GF-D8 (cell line): ENCODE measurements at places on chromosomes 1 and 21.

DNA sequence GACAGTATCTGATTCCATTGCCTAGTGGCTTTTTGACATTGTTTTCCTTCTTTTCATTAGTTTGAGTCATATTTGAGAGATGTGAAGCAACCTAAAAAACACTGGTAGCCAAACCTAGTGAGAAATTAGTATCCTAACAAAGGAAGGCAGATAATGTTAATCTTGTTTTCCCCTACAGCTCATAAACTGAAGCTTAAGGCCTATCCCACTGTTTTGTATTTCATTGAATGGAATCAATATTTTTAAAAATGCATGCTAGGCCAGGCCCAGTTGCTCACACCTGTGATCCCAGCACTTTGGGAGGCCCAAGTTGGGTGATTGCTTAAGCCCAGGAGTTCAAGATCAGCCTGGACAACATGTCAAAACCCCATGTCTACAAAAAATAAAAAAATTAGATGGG is 1.2 kb downstream of the CR1L start:
- DNase-seq, result no peak

DNA sequence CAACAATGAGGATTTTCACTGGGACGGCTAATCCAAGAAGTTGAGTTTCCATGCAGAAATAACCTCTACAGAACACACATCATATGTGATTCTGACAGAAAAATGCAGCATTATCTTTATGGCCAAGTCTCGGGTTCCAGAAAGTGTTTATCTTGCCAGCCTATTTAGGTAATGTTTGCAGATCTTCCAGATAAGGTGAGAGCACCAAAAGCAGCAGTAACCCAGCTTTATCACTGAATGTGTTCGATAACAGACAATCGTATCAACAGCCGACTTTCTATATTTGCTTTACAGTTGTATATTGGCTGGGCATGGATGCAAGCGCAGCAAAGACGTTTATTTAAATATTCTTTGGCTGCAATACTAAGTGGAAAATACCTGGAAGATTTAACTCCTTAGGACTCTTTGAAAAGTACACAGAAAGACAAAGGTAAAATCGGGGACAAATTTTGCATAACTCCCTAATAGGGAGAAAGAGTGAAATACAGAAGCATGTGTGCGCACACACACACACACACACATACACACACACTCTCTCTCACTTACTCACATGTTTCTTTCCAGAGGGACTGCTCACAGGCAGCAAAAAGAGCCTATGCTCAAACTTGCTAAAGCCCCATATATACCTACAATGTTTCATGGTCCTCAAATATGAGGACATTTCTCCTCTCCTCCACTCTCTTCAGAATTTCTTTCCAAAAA is 3.0 kb upstream of the CTSK start:
- no peak for DNase-seq

- no peak for DNase-seq
These were observed 4.8 kb downstream of the KCNA2 start for GRCh38 chr1:110601332-110601731.

DNA sequence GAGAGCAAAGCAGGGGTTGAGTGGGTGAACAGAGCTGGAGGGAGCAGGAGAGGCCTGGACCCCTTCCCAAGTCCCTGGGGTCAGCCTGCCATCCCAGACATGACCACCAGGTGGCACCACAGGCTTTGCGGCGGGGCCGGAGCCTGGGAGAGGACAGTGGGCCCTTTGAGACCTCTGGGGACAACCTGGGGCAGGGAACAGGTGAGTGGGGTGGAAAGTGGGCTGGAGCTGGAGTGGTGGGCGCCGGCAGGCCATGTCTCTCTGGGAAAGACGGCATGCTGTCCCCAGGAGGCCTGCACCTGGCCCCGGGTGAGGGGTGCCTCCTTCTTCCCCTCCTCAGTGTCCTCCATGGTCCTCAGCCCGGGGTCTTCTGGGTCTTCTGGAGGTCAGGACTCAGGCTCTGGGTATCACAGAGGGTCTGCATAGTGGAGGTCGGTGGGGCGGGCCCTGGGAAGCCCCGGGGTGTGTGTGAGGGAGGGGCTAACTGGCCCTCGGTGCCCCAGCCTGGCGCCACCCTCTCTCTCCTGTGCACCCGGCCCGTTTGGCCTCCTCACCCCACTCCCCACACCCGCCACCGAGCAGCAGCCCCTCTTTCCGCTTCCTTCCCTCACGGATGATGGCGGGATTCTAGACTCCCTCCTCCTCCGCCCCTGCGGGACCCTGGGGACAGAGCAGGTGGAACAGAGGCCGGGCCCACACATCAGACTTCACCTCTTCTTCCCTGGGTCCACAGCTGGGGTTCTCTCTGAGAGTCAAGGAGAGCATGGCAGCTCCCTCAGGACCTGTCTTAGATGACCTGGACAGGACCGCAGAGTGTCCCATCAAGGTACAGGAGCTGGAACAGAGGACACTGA is 28.5 kb upstream of the PKP1 start:
- DNase-seq, result no peak

DNA sequence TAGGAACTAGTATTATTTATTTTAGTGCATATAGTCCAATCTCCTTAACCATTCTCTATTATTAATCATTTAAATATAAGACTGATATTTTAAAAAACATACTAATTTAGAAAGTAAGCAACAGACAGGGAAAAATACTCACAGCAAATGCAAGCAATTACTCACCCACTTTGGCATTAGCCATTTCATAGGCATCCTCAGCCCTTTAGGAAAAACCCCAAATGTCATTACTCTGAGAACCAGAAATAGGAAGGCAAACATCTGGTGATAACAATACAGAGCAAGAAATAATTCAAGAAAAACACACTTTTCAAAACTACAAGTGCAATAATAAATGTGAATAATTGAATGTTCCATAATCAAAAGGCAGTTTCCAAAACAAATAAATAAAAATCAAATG is 545.1 kb downstream of the PLPP3 start:
- no peak for DNase-seq

DNA sequence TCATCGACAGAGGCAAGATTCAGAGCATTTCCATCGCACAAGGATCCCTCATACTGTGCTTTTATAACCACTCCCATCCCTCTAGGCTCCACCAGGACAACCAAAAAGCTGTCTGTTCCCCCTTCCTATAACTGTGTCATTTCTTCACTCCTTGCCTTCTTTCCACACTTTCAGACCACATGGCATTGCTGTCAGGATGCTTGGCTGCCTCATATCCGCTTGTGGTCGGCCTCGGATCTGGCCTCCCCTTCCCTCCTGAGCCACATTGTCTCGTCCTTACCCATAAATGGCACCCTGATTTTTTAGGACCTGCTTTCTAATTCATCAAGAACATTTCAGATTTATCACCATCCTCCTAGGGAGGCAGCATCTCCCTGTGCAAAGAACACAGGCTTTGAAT is 80.5 kb downstream of the HIVEP3 start:
- no peak for DNase-seq

- no peak for DNase-seq
These were observed 23.3 kb downstream of the IGFN1 start for GRCh38 chr1:201213926-201214325.

- DNase-seq, result no peak
These were observed 79.3 kb downstream of the DENND1B start for GRCh38 chr1:197695961-197696360.

DNA sequence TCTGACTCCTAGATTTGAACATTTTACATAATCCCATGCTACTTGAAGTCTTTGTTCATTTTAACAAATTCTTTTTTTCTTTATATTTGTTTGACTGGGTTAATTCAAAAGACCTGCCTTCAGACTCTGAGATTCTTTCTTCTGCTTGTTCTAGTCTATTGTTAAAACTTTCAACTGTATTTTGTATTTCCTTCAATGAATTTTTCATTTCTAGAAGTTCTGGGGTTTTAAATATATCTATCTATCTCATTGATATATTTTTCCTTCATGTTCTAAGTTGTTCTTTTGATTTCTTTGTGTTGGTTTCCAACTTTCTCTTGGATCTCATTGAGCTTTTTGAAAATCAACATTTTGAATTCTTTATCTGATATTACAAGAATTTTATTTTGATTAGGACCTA is 64.3 kb downstream of the HMCN1 start:
- no peak for DNase-seq

DNA sequence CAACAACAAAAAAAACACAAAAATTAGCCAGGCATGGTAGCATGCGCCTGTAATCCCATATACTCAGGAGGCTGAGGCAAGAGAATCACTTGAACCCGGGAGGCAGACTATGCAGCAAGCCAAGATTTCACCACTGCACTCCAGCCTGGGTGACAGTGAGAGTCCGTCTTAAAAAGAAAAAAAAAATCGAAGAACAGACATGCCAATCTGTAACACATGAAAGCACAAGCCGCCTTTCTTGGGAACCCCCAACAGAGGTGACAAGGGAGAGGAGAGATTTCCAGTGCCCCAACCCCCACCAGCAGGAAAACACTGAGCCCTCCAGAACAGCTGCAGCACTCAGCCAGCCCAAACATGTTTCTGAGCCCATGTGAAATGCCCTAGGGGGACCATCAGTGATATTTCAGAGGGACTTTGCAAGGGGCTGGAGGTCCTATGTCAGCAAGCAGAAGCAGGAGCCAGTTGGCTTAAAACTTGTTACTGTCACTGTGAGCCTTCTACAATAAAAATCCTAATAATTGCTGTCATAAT is 14.2 kb upstream of the EFNA1 start:
- DNase-seq, result no peak

GRCh38 chr1:236681219-236681618 is 5.1 kb upstream of the ACTN2 start:
- DNase-seq, result no peak

GRCh38 chr1:182107209-182107608 is 45.7 kb upstream of the ZNF648 start:
- DNase-seq, result no peak

- DNase-seq, result no peak
These were observed 206.3 kb upstream of the SAMSN1 start for GRCh38 chr21:14752345-14752909.

DNA sequence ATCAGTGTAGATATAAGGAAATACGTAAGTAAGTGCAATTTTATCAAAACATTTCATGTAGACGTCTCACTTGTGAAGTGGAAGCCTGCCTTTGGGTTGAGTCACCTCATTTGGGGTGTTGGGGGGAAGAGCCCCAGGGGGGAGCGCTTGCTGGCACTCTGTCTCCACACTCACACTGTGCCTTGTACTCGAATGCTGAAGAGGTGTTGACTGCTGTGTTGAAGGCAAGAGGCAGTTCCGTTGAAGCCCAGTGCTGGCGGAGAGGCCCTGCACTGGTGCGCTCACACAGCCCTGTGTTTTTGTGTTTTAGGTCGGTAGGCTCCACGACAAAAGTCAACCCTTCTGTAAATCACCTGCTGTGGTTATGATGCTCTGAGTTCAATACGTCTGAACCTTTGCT is 131.9 kb upstream of the COL6A1 start:
- DNase-seq, result no peak

DNA sequence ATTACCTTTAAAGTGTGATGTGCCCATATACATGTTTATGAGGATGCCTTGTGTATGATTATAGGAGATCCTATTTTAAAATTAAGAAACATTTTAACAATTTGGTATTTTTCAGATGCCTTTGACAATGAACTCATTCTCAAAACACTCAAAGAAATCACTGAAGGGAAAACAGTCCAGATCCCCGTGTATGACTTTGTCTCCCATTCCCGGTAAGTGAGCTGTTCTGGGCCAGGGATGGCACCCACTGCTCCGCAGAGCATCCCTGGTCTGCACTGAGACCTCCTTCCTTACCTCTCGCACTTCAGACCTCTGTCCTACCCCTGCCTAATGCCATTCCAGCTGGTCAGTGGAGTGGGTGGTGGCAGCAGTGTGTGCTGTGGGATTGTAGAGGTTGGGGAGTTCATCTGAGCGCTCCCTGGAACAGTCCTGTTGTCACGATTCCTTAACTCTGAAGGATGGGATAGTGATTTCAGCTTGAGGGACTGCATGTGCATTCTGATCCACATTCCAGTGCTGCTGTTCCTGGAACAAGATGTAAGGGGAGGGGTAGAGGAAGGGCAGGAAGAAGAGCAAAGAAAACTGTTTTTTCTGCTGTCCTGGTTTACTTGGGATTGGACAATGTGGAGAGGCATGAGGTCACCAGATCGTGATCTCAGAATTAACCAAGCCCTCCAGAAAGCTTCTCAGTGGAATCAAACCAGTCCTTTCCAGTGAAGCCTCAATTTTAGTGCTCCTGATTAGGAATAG is 63.9 kb downstream of the UCK2 start:
- no peak for DNase-seq

DNA sequence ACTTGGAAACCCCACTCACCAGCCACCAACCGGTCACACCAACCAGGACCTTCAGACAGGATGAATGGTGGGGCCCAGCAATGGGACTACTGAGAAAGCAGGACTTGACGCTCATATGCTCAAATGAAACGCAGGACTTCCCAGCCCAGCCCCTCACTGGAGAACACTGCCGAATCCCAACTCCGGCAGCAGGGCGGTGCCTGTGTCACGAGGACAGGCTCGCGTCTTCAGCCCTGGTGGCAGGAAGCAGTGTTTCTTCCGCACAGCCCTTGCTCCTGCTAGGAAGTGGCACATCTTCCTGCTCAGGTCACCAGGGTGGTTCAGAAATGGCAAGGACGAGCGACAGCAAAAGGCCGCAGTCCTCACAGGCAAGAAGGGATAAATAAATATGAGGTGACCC is 38.9 kb downstream of the CD58 start:
- DNase-seq, result no peak

DNA sequence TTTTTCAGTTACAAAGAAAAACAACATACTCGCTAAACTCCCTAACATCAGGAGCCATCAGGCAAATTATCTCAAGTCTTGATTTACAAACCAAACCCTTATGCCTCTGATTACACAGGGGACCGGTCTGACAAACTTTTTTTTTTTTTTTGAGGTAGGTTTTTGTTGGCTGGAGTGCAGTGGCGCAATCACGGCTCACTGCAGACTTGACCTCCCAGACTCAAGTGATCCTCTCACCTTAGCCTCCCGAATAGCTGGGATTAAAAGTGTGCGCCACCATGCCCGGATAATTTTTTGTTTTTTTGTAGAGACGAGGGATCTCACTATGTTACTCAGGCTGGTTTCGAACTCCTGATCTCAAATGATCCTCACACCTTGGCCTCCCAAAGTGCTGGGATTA is 3.8 kb upstream of the MIIP start:
- no peak for DNase-seq

DNA sequence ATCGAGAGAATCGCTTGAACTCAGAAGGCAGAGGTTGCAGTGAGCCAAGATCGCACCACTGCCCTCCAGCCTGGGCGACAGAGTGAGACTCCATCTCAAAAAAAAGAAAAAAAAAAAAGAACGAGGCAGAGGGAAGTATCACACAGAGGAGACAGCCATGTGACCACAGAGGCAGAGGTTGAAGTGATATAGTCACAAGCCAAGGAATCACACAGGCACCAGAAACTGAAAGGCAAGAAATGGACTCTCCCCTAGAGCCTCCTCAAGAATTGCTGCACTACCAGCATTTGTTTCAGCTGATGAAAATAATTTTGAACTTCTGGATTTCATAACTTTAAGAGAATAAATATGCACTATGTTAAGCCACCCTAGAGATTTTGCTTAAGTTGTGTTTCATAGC is 459.6 kb downstream of the PTPRC start:
- DNase-seq, result no peak

GRCh38 chr1:189596197-189596596 is 881.5 kb downstream of the BRINP3 start:
- DNase-seq, result no peak
